ENCODE measurements at places on chromosomes 3 and 15.

GRCh38 chr3:80993241-80993945 is 768.1 kb downstream of the GBE1 start:
- no peak for DNase-seq

DNA sequence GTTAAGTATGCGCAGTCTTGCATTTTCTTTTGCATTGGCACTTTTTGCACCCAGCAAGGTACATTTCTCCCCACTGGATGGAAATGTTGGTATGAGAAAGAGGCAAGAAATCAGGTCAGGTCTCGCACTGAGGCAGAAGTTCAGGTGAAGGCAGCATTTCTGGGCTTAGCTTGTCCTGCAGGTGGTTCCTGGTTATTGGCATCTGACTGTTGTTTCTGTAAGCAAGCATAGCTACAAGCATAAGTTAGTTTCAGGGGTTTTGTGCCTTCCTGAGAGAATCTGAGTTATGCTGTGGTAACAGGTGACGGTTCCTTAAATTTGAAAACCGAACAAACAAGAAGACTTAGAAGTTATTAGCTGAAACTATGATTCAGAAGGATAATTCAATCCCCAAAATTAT is 139.4 kb upstream of the GRM7 start:
- no peak for DNase-seq

DNA sequence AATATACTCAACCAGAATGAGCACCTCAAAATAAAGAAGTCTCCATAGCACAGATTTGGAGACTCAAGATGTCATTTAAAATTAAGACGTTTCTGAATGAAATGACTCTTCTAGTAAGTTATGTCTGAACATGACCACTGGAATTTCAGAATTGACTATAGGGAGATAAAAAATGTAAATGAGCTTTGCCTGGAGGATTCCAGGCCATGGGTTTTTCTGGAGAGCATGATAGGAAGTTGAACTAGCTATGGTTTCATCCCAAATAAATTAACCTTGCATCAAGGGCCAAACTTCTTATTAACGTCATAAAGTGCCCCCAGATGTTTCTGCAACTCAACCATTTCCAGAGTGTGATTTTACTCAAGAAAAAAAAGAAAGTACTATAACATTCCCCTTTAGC is 222.6 kb upstream of the NR2F2 start:
- DNase-seq = no peak

GRCh38 chr15:28959326-28959725 is 73.6 kb downstream of the APBA2 start:
- no peak for DNase-seq

DNA sequence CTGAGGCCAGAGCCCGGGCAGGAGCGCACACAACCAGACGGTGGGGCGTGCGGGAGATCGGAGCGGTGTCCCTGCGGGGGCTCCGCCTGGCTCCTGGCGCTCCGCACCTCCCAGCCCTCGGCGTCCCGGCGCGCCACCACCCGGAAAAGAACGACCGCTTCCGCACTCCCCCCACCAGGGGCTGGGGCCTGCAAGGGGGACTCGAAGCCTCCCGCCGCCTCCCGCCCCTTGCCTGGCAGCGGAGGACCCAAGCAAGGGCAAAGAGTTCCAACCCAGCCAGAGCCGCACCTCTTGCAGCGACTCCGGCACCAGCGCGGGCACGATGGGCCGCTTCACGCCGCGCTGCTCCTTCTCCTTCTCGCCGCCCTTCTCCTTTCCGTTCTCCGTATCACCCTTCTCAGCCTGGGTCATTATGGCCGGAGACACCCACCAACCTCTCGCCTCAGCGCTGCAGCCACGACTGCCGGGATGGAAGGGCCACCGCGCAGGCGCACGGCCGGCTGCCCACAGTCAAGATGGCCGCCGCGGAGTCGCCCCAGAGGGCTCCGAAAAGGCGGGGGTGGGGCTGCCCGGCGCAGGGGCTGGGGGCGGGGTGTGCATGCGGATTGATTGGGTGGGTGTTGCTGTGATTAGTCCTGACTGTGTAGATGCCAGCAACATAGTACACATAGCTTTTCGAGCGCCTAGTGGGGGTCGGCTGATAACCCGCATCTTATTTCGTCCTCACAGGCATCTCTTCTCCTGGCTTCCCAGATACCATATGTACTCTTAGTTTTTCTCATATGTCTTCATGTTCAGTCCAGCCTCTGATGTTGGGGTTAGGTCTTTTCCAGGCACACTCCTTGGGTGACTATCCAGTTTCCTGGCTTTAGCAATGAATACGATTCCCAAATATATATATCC is at the start of gene ACTR8:
ACTR8 (minus strand) TSS at position 462 of the 903 bp plus-strand sequence; CDS start at position 411, 51 bp downstream.
- peak; percentile 70 for DNase-seq

- no peak for DNase-seq
Observed at GRCh38 chr15:50786871-50787270, 21.4 kb upstream of the SPPL2A start.

DNA sequence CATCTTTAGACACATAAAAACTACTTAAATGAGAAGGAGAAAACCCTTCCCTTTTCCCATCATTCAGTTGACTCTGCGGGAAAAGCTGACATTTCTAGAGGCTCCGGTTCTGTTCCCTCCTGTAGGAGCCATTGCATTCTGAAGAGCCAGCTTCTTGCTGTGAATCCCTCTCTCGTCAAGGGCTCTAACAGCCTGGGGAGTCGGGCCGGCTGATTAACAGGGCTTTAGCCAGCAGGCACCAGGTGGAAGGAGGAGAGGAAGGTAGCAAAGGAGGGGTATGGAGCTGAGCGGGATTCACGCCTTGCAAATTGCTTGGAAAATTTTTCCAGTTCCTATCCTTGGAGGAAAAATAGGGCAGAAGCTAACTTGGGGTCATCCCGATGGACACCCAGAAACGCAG is 108.3 kb upstream of the UBE2E1 start:
- DNase-seq = no peak

DNA sequence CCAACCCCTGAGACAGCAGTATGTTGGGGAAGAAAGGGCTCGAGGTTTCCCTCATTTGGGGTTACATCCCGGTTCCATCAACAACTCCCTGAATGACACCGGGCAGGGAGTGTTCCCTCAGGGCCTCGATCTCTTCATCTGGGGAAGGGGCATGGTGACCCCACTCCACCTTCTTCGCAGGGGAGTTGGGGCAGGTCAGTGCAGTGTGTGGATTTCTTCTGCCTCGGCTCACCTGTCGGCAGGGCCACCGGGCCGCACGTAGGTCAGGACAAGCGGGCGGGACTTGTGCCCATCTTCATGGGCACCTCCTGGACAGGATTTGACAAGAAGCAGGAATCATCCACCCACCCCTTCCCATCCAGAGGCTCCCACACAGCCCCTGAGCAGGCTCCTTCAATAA is 17.4 kb downstream of the GRIP2 start:
- no peak for DNase-seq

Measured in stimulated activated CD8-positive, alpha-beta memory T cell treated with anti-CD3 and anti-CD28 coated beads, Interleukin-7, amount 100 ng/mL, for 1 hour (primary cell).